H1 (cell line): ENCODE measurements at places on chromosomes 11 and 22. TPM values are rescaled to one million over a fixed set of nuclear protein-coding genes. Genes with fewer than 3 reads are reported as not detected.

The ACRV1 gene
- not detected in 2 replicates for total RNA-seq

The E2F8 gene
- total RNA-seq: 11.4 and 11.5 TPM in 2 replicates

The MS4A8 gene
- total RNA-seq: not detected in 2 replicates

The CHADL gene
- total RNA-seq: 0.78 and 0.84 TPM in 2 replicates

The OLFML1 gene
- total RNA-seq: 0.24 TPM in 1 of 2 replicates, not detected in the other

DNA sequence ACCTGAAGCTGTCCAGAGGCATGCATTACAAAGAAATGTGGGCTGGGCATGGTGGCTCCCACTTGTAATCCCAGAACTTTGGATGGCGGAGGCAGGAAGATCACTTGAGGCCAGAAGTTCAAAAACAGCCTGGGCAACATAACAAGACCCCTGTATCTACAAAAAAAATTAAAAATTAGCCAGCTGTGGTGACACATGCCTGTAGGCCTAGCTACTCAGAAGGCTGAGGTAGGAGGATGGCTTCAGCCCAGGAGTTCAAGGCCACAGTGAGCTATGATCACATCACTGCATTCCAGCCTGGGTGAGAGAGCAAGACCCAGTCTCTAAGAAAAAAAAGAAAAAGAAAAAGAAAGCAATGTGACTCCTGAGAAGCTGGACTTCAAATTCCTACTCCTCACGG is 138.5 kb upstream of the HSD17B12 start:
- no peak for DNase-seq

DNA sequence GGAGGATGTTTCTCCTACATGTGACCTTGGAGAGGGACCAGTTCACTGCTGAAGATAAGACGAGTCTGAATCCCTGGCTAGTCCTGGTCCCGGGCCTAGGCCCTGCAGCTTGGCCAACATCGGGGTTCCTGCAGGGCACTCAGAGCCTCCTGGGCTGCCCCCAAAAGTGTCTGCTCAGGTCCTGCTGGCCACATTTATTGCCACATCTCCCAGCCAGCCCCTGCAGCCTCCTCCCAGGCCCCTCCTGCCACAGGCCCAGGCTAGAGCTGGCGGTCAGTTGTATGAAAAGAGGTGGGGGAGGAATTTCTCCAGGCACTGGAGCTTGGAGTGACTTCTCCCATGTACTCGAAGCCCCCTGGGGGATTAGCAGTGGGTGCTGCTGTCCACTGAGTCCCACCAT is 56.5 kb upstream of the PPARA start:
- no peak for DNase-seq

- DNase-seq: no peak
Observed at GRCh38 chr11:122556605-122557004, 98.9 kb upstream of the UBASH3B start.

GRCh38 chr11:21460082-21460481 is 732.8 kb upstream of the ANO5 start:
- DNase-seq: no peak

DNA sequence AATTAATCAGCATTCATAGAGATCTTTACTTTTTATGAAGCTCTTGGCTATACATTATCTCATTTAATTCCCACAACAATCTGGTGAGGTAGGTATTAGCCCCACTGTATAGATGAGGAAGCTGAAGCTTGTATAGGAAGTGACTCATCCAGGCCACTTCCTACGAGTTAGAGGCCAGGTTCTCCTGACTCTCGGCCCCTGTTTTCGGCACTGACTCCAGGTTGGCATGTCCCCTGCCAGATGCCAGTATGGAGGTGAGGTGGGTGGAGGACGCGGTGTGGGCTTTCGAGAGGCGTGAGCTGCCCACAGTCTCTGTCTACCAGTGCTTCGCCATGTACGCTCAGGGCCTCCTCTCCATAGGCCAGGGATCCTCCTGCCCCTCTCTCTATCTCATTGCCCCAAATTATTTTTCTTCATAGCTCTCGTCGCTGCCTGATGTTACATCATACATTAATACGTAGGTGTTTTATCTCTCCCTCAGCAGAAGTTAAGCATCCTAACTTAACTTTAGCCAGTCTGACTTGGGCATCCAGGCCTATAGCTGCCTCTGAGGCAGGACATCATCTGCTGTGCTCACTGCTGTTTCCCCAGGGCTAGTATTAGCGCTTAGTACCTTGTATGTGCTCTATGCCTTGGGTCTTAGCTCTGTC is 9.0 kb downstream of the DGAT2 start:
- no peak for DNase-seq

DNA sequence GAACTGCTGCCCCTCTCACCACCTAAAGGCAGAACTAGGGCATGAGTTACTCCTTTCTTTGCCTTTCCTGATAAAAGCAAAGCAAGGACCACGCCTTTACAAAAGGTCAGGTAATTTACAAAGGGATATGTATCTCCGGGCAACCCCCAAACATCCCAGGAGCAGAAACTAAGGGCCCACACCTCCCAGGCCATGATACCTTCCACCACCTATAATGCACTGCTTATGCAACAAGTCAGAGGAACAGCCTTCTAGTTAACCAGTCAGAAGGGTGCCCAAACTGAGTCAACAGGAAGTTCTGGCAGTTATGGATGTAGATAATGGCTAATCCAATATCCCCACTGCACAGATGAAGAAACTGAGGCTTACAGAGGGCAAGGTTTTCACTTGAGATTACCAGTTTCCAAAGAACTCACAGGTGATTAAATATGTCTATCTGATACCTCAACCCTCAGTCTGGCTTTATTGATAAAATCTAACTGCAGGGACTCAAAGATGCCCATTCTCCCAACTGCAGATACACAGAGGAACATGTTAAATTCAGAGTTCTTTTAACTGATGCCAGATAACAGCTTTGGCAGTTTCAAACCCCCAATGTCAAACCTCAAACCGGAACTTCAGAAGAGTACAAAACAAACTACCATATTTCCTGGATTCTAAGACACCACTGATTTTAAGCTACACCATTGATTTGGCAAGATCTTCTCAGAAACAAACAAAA is 16.8 kb upstream of the CASTOR1 start:
- no peak for DNase-seq

DNA sequence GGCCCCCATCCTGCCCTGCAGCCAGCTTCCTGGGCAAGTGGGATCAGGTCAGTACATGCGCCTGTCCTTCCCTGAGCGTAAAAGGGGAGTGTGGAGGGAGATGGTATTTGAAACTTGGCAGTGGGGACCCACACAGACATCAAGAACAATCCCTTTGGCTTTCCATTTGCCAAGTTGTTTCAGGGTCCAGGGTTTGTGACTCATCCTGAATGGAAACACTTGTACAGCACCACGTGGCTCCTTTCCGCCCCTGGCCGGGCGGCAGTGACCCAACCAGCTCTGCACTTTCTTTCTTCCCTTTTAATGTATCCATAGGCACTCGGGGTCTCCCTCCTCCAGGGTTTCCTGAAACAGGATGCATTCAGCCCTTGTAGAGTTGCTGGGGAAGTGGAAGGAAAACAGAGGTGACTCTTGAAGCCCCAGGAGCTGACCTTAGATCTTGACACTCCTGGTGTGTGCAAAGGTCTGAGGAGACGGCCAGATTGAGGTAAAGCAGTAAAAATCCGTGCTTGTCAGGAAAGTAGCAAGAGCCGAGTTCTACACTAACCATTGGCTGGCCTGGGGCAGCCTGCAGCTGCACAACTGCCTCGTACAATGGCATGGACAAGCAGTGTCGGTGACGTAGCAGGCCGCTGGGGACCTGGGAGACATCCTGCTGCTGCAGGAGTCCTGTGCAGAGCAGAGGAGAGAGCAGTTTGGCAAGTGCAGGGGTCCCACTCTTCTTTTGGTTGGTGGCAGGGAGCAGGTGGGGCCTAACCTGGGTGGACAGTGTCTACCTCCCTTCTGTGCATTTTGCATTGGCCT is 189.8 kb downstream of the SNX19 start:
- DNase-seq: no peak

DNA sequence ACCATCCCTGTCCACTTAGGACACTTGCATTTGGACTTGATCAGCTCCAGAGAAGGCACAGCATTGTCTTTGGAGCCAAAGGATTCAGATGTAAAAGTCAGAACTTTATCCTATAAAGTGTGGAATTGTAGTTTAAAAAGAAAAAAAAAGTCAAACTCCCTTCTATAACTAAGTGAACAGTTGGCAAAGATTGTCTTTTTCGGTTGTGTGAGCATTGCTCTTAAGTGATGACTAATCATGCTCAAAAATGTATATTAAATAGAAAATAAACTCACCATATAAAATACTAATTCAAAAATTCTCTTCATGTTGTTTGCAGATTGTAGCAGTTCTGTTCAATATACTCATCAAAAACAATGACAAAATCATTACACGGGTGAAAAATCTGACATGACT is 93.8 kb downstream of the ETS1 start:
- no peak for DNase-seq

GRCh38 chr22:21047035-21047661 is 1.4 kb downstream of the LRRC74B start:
- no peak for DNase-seq

- no peak for DNase-seq
Observed at GRCh38 chr11:64334764-64335735, 5.0 kb upstream of the CCDC88B start.

DNA sequence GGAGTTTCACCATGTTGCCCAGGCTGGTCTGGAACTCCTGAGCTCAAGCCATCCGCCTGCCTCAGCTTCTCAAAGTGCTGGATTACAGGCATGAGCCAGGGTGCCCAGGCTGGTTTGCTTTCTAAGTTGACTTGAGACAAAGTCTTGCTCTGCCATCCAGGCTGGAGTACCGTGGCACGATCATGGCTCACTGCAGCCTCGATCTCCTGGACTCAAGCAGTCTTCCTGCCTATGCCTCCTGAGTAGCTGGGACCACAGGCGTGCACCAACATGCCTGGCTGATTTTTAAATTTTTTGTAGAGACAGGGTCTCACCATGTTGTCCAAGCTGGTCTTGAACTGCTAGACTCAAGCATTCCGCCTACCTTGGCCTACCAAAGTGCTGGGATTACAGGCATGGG is 31.0 kb downstream of the SNU13 start:
- no peak for DNase-seq

GRCh38 chr11:76257074-76257719 is 50.9 kb upstream of the WNT11 start:
- no peak for DNase-seq

DNA sequence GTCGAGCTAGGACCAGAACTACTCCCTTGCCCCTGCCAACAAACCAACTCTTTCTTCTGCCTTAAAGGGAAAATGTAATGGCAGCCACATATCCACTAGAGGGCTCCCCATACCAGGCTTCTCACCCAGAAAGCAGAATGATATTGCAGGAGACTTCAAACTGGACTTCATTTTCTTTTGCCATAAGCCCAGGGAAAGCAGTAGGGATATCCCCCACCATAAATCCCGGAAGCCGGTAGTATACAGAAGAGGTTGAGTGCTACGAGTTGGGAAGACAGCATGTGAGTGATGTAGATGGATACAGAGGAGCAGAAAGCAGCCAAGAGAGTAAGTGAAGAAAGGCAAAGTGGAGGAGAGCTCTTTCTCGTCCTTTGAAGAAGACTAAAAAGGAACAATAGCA is 12.1 kb downstream of the PLAAT5 start:
- DNase-seq: peak; percentile 23

GRCh38 chr11:57484141-57484710 is 23.9 kb downstream of the RTN4RL2 start:
- no peak for DNase-seq

GRCh38 chr11:97865424-97866012 is 1155.2 kb upstream of the CNTN5 start:
- no peak for DNase-seq

DNA sequence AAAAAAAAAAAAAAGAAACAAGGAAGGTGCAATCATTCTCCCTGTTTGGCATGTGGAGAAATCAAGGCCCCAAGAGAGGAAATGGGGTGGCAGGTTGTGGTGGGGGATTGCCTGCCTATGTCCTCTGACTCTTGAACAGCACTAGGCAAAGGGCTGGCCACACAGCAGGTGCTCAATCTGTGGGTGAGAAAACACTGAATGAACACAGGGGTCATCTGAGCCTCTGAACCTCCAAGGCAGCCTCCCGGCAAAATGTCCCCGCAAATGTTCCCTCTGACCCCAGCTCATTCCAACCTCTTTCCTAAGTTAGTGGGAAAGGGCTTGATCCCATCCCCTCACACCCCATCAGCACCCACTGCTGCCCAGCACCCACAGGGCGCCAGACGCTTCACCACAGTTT is 4.6 kb downstream of the PLA2G6 start:
- no peak for DNase-seq
